ENCODE measurements at places on chromosomes 6 and 20.
A peak's percentile ranks its signal among the peaks of the same experiment; 100 is the strongest.

DNA sequence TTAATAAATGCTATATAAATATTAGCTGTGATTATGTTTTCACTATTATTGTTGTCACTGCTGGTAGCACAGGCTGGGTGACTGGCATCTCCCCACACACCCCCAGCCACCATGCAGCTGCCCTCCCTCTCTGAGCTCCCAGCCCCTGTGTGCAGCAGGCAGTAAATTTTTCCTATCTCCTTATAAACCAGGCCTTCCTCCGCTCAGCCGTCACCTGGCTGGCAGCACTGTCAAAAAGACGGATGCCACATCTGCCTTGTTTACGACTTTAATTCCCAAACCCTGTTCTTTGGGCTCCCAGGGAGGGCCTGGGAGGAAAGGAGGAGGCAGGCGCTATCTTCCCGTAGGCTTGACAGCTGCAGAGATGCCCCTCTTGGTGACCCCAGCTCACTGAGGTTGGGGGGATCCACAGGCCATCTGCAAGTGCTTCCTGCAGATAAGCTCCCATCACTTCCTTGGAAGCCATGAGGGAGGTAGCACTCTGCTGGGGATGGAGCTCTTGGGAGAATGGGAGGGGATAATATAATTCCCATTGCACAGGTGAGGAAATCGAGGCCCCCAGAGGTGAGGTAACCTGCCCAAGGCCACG is 94.5 kb downstream of the GRM4 start:
- DNase-seq, result no peak

DNA sequence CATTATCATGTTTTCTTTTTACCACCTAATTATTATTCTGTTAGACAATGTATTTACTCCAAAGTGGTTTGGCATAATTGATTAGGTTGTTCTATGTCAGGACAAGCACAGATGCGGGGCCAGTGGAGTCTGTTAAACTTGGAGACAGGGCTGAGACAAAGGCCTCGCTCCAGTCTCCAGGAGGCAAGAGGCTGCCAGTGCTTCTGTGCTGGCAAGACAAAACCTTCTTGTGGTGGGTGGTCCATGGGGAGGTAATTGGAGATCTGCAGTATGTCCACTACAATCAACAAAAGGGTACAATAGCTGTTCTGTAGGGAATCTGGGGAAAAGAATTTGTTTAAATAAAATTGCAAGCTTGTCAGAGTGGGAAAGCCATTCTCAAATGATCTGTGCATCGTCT is 677.2 kb upstream of the SLC35B3 start:
- DNase-seq, result no peak

- DNase-seq, result no peak
Measured at GRCh38 chr6:27834879-27835549, 77.2 kb downstream of the OR2B2 start.

DNA sequence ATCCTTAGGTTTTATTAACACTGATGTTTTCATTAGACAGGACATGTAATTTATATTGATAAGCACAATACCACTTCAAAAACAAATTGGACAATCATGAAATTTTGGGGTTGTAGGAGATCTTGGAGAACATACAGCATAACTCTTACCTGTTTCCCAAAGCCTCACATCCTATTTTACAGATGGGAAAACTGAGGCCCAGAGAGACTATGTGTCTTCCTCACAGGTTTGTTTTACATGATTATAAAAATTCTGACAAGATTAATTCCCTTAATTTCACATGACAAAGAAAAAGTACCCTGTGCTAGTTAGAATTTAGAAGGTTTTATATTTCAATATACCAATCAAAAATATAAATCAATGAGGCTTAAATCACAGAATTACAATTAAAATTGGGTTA is 145.5 kb downstream of the GMDS start:
- DNase-seq, result no peak

DNA sequence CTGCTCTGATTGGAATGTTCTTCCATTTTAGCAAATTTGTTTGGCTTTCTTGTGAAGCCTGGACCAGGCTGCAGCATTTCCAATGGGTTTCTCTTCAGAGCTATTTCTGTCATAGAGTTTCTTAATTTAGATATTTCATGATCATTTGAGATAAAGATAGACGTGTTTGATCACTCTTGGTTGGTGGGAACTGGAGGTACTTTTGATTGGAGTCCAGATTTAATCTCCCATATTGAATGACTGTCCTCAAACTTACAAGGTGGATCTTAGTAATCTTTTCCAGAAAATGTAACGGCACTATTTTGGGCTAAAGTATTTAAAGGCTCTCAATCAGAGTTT is 29.2 kb downstream of the RNF144B start:
- DNase-seq, result no peak

- no peak for DNase-seq
Measured at GRCh38 chr20:46704714-46705377, 4.6 kb upstream of the SLC2A10 start.

DNA sequence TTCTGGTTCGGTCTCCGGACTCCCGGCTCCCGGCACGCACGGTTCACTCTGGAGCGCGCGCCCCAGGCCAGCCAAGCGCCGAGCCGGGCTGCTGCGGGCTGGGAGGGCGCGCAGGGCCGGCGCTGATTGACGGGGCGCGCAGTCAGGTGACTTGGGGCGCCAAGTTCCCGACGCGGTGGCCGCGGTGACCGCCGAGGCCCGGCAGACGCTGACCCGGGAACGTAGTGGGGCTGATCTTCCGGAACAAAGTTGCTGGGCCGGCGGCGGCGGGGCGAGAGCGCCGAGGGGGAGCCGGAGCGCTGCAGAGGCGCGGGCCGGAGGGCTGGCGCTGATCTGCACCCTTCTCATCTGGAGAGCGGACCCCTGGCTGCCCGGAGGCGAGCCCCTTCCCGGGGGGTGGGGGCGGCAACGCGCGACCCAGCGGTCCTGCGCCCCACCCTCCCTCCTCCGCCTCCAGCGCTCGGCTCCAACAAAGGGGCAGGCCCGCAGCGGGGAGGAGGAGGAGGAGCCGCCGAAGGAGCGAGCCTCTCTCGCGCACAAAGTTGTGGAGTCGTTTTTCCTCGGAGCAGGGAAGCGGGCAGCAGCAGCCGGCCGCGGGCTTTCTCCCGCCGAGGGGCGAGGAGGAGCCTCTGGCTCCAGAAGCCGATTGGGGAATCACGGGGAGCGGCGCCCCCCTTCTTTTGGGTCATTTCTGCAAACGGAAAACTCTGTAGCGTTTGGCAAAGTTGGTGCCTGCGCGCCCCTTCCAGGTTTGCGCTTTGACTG is at the start of gene UTRN:
UTRN (plus strand) TSS at position 553 of the 765 bp plus-strand sequence. CDS start 6,494 bp downstream, outside the sequence.
- DNase-seq, result peak; percentile 93

- DNase-seq, result no peak
Measured at GRCh38 chr20:19860737-19861136, 102.7 kb downstream of the RIN2 start.

GRCh38 chr20:57892471-57892870 is 182.7 kb upstream of the PMEPA1 start:
- no peak for DNase-seq

GRCh38 chr20:57772349-57772964 is 62.6 kb upstream of the PMEPA1 start:
- peak; percentile 70 for DNase-seq

DNA sequence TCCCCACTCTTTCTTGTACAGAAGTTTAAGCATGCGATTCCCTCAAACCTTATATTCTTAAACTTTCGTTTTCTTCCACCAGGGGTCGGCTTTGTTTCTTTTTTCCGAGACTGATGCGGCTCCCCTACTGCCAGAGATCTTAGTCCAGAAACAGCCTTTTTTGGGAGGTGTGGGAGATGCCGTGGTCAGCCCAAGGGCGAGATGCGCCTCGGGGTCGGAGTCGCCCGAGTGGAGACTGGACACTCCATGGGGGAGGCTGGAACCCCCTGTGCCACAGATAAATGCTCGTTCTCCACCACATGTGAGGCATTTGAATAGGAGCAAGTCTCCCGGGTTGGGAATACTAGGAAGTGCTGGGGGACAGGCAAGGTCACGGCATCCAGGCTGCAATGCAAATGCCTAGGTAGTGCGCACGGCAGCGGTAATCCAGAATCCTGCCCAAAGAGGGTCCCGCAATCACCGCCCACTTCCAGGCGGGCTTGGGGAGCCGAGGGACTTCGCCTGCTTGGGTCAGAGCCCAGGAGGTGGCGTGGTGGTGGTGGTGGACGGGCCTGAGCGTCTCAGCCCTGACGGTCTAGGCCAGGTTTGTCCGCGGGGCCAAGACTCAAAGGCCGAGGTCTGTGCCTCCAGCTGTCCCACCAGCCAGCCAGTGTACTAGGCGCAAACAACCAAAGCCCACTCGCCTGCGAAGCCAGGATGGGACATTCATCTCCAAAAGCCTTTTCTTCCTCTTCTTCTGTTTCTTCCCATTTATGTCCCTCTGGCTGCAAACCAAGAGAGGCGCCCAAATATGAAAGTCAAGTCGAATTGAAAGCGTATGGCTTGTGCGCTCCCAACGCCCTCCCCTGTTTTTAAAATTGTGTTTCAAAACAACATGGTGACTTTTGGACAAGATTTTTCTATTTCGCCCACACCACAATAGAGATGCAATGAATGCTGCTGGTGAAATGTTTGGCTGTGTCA is 39.3 kb upstream of the OSTM1 start:
- DNase-seq, result peak; percentile 25

- no peak for DNase-seq
Measured at GRCh38 chr6:19434065-19434464, 403.1 kb upstream of the ID4 start.

GRCh38 chr20:50520222-50520880 is 10.2 kb downstream of the PTPN1 start:
- no peak for DNase-seq

- DNase-seq, result no peak
Measured at GRCh38 chr6:169955731-169956437, 204.5 kb downstream of the ERMARD start.

- DNase-seq, result no peak
Measured at GRCh38 chr6:28485482-28485881, 30.1 kb downstream of the GPX6 start.

DNA sequence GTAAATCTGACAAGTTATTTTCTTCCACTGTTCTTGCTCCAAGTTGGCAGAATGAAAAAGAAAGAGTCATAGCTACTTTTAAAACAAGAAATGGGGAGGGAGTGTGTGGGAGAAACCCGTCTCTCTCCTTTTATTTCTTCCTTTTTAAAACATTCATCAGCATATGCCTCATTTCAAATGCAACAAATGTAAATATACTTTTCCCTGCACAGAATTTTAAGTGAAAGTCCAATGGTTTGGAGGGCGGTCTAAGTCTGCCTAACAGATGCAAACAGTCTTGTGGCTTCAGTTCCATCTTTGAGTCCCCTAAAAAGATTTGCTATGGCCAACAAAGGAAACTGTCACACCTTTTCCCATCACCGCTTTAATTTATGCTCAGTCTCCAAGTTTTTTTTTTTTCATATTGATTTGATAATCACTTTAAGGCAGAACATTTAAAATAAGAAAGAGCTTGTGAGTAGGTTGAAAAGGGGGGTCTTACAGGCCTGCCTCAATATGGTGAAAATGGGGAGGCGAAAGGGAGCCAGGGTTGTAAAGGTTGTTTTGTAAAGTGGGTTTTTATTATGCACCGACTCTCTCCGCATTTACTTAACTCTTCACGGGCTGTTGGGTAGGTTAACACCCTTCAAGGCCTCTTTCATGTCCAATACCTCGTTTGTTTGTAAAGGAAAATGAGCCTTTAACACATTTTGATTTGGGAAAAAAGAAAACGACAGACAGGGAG is 4.6 kb downstream of the TFAP2D start:
- no peak for DNase-seq

GRCh38 chr20:51602131-51602530 is 59.6 kb upstream of the NFATC2 start:
- no peak for DNase-seq

GRCh38 chr6:14129575-14129974 is 12.0 kb downstream of the CD83 start:
- DNase-seq, result no peak

DNA sequence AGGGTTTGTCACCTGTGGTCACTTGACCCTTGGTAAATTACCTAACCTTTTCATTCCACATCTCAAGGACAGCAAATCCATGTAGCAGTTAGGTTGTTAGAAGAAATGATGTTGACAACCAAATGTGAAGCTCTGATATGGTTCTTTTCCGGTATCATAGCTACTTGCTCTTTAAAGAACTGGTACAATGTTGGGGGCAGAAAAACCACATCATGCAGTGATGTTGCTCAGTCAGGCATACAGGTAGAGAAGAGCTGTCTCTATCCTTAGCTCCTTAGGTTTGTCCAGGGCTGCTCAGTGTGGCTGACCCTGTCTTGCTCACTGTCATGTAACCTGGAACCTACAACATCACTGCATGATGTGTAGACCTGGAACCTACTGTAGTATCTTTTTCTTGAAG is 135.5 kb downstream of the LRRC1 start:
- no peak for DNase-seq

DNA sequence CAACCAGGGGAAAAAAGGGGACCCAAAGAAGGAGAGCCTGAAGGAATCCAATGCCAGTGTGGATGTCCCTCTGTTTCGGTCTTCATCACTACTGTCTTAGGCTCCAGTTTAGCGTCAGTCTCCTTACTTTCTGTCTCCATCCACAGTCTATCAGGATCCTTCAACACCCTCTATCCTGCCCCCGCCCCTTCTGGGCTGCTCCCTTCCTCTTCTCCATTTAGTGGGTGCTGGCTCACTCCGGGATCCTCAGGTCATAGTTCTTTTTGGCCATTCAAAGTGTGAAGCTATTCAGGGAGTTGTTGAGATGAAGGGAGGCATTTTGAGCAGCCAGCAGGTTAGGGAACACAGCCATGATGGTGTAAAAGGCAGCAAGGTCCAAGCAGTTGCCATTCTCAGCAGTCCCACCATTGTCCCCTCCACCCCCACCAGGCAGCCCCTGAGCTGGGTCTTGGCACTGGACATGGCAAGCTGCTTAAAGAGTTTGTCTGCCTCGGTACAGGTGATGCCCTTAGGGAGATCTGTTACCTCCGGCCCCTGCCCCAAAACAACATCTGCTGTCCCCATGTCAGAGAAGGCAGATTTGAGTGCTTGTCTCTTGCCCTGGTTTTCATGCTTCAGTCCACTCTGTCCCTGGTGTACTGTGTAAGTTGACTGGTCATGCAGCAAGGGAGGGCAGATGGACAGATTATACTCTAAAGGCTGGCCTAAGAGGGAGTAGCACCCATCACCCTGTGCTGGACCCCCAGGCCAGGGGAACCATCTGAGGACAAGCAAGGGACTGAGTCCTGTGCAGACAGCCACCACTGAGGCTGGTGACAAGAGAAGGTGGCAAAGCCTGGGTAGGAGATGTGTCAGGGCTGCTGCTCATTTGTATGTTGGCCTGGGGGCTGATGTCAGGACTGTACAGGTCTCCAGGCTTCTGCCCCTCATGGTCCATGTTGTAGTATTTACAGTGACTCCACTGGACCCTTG is 842.0 kb downstream of the HACE1 start:
- no peak for DNase-seq

DNA sequence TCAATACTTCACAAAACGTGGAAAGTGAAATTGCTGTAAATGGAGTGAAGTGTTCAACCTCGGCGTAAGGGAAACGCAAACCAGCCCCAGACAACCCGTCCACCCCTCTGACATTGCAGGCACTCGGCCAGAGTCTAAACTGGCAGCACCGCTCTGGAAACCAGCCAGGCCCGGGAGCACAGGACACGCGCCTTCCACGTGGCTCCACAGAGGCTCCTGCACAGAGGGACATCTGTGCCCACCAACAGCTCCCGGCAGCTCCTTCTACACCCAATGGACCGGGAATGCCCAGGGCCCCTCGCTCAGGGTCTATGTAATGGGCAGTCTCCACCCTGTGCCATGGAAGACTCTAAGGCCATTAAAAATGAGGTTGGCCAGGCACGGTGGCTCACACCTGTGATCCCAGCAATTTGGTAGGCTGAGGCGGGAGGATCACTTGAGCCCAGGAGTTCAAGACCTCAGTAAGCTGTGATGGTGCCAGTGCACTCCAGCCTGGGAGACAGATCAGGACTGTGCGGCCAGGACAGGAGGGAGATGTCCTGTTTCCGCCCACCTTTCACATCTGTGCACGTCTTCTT is 3.4 kb upstream of the HELZ2 start:
- DNase-seq, result no peak
